ENCODE measurements at places on chromosomes 5 and 9.

GRCh38 chr5:32542216-32543059, 42.9 kb upstream of the SUB1 start:
- DNase-seq: no peak

- DNase-seq: no peak
These were observed 67.2 kb upstream of the FSTL4 start for GRCh38 chr5:133679534-133679933.

DNA sequence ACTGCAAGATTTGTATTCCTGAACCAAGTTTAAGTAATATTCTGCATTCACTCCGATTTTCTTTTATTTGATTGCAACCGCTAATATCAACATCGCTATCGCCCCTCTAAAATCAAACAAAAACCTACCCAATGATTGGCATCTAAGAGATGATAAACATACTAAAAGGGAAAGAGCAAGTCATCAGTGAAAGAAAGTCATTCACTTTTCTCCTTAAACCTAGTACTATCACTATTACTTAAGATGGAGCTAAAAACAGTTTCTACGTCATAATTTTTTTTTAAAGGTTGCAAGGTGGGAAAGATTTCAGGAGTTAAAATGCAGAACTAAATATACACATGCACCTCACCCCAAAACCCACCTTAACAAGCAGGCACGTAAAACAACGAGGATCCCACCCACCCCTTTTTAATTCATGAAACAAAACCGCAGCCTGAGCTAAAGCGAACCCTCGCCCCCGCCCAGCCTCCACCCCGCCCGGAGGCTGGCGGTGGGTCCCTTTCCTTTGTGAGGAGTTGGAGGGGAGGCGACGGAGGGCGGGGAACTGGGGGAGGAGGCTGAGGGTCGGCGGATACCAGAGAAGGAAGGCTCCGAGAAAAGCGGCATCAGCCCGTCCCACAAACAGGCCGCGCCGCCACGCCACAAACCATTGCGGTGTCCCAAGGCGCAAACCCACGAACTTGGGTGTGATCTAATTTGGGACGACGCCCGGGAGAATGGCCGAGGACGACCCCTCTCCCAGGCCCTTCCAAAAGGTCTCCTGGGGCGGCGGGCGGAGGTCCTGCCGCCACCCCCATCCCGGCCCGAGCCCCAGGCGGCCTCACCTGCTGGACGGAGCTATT, 861 bp downstream of the UBQLN1 start:
- DNase-seq: no peak

DNA sequence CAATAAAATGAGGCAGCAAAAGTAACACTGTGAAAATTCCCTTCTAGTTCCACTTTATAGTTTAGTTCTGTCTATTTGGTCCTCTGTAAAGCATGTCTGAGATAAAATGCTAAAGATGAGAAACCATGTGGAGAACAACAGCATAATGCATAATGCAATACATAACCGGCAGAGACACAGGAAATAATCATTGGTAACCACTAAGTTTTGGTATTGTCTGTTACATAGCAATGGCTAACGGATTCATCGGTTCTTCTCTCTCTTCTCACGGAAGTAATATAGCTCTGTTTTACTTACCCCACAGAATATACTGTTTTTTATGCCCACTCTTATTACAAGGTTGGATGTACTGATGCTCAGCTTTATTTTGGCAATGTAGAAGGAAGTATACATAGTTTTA, 158.9 kb downstream of the FAM174A start:
- DNase-seq: no peak

- DNase-seq: no peak
These were observed 51.4 kb downstream of the ROR2 start for GRCh38 chr9:91898451-91899218.

- DNase-seq: no peak
These were observed 5.6 kb downstream of the JMY start for GRCh38 chr5:79241535-79241979.

- no peak for DNase-seq
These were observed 268.7 kb downstream of the IRX2 start for GRCh38 chr5:2482778-2483177.

GRCh38 chr9:125926936-125927335, 179.8 kb downstream of the PBX3 start:
- no peak for DNase-seq

DNA sequence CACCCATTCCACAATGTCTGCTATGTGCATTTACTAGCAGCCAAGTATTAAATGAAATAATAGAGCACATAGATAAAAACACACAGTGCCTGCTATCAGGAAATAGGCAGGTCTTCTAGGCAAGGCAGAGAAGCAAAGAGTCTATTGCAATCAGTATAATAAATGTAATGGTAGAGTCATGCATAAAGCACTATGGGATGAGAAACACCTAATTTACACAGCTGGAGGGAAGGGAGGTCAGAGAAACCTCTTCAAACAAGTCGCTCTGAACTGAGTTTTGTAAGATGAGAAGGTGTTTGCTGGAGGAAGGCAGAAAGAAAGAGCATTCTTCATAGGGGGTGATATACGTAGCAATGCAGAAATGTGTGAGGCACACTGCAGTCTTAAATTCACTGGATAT, 341.0 kb upstream of the DMAC1 start:
- no peak for DNase-seq

DNA sequence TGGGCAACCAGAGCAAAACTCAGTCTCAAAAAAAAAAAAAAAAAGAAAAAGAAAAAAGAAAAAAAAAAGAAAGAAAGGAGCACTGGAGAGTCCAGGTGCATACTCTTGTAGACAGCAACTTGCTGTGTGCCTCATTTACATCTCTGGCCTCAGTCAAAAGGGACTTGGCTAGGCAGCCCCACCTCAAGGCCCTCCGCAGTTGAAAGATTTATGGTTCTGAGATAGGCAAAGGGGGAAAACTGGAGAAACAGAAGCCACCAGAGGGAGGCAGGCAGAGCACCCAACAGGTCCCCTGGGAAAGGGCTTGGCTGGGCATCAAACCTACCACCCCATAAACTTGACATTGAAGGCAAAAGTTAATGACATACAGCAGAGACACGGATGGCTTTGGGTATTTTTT, 6.1 kb downstream of the ORM2 start:
- DNase-seq: no peak

- no peak for DNase-seq
These were observed 58.0 kb downstream of the SECISBP2 start for GRCh38 chr9:89376286-89376685.

- DNase-seq: no peak
These were observed 70.4 kb downstream of the NFIB start for GRCh38 chr9:14243514-14244042.

GRCh38 chr9:137236936-137237421, 4.1 kb upstream of the TUBB4B start:
- no peak for DNase-seq
